ENCODE measurements at places on chromosomes 16 and 17. TPM values are rescaled to one million over a fixed set of nuclear protein-coding genes. Genes with fewer than 3 reads are reported as not detected.

The TLCD1 gene
- 1.8 TPM for total RNA-seq

The TMEM114 gene
- total RNA-seq = not detected

The TEDC2 gene
- 15.2 TPM for total RNA-seq

The PRSS36 gene
- total RNA-seq = not detected

The PABPN1L gene
- not detected for total RNA-seq

The FN3KRP gene
- total RNA-seq = 32.7 TPM

The GPR142 gene
- total RNA-seq = not detected

The NPIPB13 gene
- 23.5 TPM for total RNA-seq

The NLRP1 gene
- total RNA-seq = 53.9 TPM

The CDH3 gene
- total RNA-seq = not detected

The KAT7 gene
- total RNA-seq = 64.9 TPM

The C16orf87 gene
- total RNA-seq = 11.1 TPM

The GPR179 gene
- total RNA-seq = not detected

The ZG16B gene
- not detected for total RNA-seq

The COG7 gene
- total RNA-seq = 24.1 TPM

The CLEC3A gene
- not detected for total RNA-seq

The SULT1A1 gene
- total RNA-seq = 0.62 TPM

The PTGES3L gene
- not detected for total RNA-seq

The ASGR1 gene
- 14.0 TPM for total RNA-seq

The NPW gene
- 3.9 TPM for total RNA-seq

The RUSF1 gene
- 36.4 TPM for total RNA-seq

The TERB1 gene
- not detected for total RNA-seq

The TOX3 gene
- not detected for total RNA-seq

The GRN gene
- total RNA-seq = 346 TPM

The LGALS9B gene
- total RNA-seq = not detected

The OR1A1 gene
- not detected for total RNA-seq

The SMTNL2 gene
- not detected for total RNA-seq

The IKZF3 gene
- not detected for total RNA-seq

The TMEM100 gene
- not detected for total RNA-seq

The SHISA6 gene
- total RNA-seq = not detected

The CMTM2 gene
- total RNA-seq = not detected

The SECTM1 gene
- 0.46 TPM for total RNA-seq

The KRTAP3-1 gene
- total RNA-seq = not detected

The BRIP1 gene
- total RNA-seq = 12.2 TPM

The LGALS9 gene
- 52.4 TPM for total RNA-seq

The E4F1 gene
- total RNA-seq = 31.9 TPM

The TBC1D3G gene
- not detected for total RNA-seq

The RHOT2 gene
- 96.0 TPM for total RNA-seq

The IGFBP4 gene
- total RNA-seq = 618 TPM

The PRDM7 gene
- not detected for total RNA-seq

The CDYL2 gene
- 71.3 TPM for total RNA-seq

The SPN gene
- total RNA-seq = not detected

The ELMO3 gene
- total RNA-seq = 4.3 TPM

All from endothelial cell of umbilical vein (primary cell).